Neural crest cell (in vitro differentiated cells): ENCODE measurements at places on chromosomes 1 and 21. TPM values are rescaled to one million over a fixed set of nuclear protein-coding genes. Genes with fewer than 3 reads are reported as not detected.

DNA sequence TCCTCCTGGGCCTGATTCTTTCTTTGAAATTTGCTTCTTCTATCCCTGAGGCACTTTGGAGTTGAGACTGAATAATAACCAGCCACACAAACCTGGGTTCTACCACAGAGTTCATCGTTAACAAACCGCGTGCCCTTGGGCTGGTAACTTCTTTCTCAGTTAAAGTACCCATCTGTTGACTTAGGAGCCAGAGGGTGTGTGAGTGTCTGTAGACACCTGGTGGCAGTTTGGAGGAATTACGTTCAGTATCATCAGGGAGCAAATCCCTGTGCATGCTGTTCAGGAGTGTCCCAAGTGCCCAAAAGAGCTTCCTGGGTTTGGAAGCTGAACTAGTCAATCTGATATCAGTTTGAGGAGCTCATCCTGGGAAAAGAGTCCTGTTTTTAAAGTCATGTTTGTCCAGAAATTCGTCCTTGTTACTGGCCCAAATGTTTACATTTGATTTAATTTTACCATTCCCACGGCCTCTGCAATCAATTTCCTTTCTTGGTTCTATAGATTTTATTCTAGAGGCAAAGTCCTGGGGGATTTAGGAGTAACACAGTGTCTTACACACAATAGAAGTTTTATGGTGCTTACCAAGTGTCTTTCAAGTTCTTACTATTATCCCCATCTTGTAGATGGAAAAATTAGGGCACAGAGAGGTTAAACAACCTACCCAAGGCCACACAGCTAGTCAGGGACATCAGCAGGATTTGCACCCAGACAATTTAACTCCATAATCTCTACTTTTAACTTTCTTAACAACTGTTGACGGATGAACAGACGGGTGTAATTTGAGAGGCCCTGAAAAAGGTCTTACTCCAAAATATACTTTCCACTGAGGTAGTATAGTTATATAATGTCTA lies 26.7 kb upstream of the RPTN start:
- DNase-seq = no peak

- DNase-seq = no peak
Measured at GRCh38 chr1:94936861-94937620, 10.1 kb upstream of the CNN3 start.

GRCh38 chr1:59967141-59967697 lies 40.6 kb upstream of the CYP2J2 start:
- DNase-seq = no peak

- no peak for DNase-seq
Measured at GRCh38 chr1:26730695-26731094, 34.9 kb downstream of the ARID1A start.

GRCh38 chr1:77742011-77742555 lies 17.6 kb downstream of the USP33 start:
- DNase-seq = no peak

DNA sequence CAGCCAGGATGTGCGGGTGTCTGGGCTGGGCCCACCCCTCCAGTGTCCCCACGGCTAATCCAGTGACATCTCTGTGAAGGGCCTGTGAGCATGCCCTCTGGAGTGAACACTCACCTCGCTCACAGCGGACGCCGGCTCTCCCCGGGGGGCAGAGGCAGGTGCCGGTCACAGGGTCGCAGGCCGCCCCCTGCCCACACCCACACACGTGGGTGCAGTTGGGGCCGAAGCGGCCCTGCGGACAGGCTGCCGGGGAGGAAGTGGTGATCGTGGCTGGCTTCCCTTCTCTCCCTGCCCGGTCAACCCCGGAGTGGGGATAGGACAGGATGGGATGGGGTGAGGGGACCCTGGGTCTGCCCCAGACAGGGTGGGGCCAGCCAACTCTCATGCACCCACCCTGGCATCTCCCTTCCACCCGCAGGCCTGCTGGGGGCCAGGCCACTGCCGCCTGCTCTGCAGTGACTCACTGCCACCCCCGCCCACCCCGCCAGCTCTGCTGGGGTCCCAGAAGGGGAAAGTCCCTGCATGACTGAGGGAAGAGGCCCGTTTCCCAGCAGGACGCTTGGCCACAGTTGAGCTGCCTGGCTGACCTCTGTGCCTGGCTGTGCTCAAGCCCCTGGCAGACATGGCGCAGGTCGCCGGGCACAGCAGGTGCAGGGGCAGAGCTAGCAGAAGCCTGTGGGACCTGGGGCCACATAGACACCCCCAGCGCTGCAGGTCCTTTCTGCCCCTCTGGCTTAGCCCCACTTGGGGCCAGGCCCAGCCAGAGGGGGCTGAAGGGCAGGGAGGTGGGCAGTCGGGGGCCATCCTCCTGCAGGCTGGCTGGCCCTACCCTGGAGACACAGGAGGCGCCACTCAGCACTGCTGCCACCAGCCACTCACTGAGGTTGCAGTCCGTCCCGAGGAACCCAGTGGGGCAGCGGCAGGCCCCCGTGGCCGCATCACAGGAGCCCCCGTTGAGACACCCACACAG lies 41.6 kb downstream of the ARHGEF16 start:
- no peak for DNase-seq

DNA sequence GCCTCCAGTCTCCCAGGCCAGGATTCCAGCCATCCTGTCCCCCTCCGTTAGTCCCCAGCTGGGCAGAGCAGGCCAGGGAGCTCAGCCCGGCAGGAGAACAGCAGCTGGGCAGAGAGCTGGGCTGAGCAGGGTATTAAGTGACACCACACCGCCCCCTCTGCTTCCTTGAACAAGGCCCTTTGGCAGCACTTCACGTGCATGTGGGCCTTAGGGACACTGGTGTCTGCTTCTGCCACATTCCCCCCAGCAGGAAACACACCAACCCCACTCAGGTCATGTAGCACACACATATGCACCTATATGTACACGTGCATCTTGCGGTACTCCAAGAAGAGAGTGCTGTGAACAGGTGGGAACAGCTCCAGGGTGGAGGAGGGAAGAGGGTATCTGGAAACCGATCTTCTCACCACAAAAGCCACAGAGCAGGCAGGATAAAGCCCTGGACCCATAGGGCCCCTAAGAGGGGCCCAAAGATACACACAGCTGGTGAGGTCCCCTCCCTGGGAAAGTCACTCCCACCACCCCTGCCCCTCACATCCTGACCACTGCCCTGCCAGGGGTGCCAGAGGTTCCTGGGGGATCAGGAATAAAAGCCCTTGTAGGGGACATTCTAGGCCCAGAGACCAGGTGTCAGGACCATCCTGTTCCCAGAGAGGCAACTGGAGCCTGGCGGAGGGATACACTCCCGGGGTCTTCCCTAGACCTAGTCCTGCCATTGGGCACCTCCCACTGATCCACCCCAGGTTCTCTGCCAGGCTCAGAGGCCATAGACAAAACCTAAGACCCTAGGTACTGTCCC lies 4.5 kb downstream of the EPHA2 start:
- no peak for DNase-seq

GRCh38 chr1:206463911-206464310 lies 6.4 kb upstream of the IKBKE start:
- DNase-seq = no peak

Gene SLFNL1
- total RNA-seq = 0.37 and 0.64 TPM in 2 replicates

Gene MYOC
- not detected in 2 replicates for total RNA-seq
